ENCODE measurements at places on chromosomes 12 and 14.

GRCh38 chr12:57604454-57604991 lies at the start of gene DTX3:
TSS of gene DTX3 (plus strand) at chr12:57604824. CDS start at chr12:57606518, 1,694 bp downstream.
- peak; percentile 81 for DNase-seq

GRCh38 chr12:119229837-119230236 lies 51.1 kb downstream of the HSPB8 start:
- peak; percentile 68 for DNase-seq

DNA sequence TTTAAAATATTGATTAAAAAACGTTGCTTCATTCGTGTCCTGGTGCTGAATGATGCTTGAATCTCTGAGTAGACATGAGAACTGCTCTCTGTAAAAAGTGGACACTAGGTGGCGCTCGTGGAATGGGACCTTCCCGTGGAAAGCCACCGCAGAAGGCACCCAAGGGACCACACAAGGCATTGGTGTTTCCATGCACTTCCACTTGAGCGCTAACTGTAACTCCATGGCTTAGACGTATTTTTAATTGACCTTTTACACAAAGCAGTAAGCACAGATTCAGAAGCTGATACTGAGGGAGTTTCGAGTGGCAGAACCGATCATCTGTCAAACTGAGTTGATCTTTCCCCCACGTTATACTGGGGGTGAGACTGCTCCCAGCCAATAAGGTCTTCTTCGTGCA lies 135.3 kb downstream of the PRKCH start:
- DNase-seq = peak; percentile 90

- no peak for DNase-seq
Observed at GRCh38 chr12:25677232-25677937, 124.3 kb upstream of the LMNTD1 start.

DNA sequence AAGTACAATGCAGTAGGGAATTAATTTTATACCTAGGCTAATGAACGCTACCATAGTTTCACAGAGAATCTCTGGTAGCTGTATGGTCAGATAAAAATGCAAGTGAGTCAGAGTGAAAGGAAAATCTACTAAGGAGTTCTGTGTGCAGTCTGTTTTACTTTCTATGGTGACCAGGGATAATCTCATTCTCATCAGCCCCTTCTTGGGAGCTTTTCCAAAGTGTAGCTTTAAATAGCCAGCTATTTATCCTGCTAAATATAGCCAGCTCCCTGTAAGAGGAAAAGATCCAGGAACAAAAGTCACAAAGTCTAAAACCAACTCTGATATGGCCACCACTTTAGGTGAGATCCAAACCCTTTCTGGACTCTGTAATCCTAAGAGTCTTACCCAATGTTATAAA lies 75.5 kb downstream of the TMEM116 start:
- peak; percentile 22 for DNase-seq

- no peak for DNase-seq
Observed at GRCh38 chr12:124434951-124435805, 132.2 kb downstream of the NCOR2 start.

GRCh38 chr14:58430156-58430555 lies 2.6 kb downstream of the KIAA0586 start:
- no peak for DNase-seq

DNA sequence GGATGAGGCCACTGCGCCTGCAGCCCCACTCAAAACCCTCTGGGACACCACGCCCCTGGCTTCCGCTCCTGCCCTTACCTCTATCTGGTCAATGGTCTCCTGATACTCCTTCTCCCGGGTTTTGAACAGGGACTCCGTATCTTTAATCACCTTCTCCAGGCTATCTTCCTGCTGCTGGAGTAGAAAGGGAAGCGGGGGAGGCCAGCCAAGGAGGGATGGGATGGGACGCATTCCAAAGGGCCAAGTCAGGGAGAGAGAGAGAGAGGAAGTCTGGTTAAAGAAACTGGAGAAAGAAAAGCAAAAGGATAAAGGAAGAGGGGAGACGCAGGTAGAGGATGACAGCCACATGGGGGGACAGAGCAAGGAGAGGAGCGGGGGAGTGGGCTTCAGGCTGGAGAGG lies 7.9 kb downstream of the IFFO1 start:
- DNase-seq = no peak

GRCh38 chr14:30440961-30441360 lies 118.0 kb upstream of the G2E3 start:
- DNase-seq = no peak

GRCh38 chr12:28709986-28710685 lies 438.9 kb upstream of the FAR2 start:
- DNase-seq = no peak

- no peak for DNase-seq
Observed at GRCh38 chr14:53368066-53368465, 214.9 kb upstream of the DDHD1 start.

DNA sequence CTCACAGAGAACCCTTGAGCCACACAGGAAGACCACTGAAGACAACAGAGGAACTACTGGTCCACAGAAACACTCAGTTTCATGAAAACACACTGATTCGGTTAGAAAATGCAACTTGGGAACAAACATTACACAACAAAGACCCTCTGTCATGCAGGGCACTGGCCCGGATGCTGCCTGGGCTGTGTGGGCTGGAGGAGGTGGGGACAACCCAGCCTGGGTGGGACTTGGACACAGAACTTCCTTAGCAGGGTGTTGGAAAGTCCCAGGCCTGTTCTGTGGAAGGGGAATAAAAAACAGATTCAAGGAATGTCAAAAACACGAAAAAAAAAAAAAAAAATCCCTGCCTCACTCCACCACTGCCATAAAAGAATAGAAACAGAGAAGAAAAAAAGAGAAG lies 181.0 kb downstream of the MON2 start:
- no peak for DNase-seq

DNA sequence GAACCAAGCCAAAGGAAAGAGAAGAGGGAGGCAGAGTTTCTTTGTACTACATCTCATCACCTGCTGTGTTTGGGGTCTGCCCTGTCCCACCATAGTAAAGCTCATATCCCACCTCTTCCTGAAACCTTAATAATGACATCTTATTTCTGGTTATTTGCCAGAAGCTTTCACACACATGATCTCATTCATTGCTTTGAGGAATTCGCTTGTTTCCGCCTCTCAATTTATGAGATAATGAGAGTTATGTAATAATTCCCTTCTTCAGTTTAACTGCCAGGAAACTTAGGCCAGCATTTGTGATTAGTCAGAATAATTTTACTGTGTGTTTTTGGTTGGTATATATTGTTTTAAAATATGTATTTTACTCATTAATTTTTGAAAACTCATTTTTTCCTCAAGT lies 205.2 kb downstream of the CACNA1C start:
- DNase-seq = no peak

DNA sequence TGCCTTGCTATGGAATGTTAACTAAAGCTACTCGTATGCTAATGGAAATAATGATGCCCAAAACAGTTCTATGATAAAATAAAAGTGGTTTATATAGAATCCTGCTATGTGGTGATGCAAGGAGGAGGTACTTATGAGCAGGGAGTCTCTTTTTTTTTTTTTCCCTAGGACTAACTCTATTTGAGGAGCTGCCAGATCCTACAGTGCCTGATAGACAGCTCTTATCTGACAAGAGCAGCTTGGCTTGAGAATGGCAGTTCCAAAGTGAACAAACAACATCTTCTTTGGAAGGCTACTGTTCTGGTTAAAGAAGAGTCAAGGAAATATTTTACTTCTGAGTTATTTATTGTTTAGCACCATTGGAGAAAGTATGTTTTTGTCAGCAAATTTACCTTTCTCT lies 10.2 kb upstream of the ACSM4 start:
- DNase-seq = no peak

DNA sequence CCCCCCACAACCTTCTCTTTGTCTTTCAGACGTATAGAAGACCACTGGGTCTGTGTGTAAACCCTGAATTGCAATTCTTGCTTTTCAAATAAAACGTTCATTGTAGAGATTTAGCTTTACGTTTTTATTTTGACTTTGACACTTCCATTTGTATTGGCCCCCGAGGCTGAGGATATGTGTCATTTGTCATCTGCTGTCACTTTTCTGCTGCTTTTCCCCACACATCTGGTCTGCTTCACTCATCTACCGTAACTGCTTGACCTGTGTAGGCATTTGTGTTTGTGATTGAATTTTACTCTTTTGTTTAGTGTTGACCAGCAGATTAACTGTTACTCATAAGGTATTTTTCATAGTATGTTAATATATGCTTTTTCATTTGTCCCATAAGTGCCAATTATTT lies 157.2 kb upstream of the SYT10 start:
- DNase-seq = no peak

- no peak for DNase-seq
Observed at GRCh38 chr12:120125029-120125428, 8.5 kb upstream of the RAB35 start.

DNA sequence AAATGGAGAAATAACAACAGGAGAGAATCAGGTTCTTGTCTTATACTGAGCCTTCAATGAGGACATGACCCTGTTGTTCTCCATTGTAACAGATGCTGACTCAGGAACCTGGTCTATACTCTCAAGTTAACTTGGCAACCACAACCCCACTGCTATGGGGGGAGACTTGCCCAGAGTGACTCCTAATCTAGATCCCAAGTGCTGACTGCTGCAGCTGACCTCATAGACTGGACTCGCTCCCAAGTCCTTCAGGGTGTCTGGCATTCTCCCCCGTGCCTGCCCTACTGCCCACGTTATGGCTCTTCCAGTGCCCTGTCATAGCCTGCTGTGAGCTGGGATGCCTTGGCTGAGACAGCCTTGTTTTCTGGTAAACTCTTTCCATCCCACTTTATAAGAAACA lies 37.1 kb downstream of the NID2 start:
- no peak for DNase-seq

DNA sequence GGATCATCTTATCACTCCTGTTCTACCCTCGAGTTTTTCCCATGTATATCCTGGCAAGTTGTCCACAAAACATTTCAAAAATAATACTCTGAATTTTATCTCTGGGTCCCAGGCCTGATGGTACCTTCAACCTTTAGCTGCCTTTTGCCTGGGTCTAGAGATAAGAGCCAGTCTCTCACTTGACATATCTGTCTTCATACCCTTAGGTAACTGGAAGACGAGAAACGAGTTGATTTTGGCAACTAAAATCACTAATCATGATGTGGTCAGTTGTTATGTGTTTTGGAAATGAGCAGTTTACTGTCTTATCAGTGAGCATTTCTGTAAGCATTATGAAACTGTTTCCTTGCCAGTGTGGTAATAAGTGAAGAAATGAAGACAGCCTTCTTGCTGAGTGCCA lies 6.3 kb downstream of the RNF10 start:
- DNase-seq = no peak
